ENCODE measurements at places on chromosomes 6 and 20.

- DNase-seq = peak; percentile 88
Observed at GRCh38 chr6:133568970-133569889, 319.7 kb upstream of the TCF21 start.

- DNase-seq = no peak
Observed at GRCh38 chr6:142845143-142845571, 99.8 kb downstream of the HIVEP2 start.

- peak; percentile 74 for DNase-seq
Observed at GRCh38 chr6:19465760-19466159, 371.4 kb upstream of the ID4 start.

DNA sequence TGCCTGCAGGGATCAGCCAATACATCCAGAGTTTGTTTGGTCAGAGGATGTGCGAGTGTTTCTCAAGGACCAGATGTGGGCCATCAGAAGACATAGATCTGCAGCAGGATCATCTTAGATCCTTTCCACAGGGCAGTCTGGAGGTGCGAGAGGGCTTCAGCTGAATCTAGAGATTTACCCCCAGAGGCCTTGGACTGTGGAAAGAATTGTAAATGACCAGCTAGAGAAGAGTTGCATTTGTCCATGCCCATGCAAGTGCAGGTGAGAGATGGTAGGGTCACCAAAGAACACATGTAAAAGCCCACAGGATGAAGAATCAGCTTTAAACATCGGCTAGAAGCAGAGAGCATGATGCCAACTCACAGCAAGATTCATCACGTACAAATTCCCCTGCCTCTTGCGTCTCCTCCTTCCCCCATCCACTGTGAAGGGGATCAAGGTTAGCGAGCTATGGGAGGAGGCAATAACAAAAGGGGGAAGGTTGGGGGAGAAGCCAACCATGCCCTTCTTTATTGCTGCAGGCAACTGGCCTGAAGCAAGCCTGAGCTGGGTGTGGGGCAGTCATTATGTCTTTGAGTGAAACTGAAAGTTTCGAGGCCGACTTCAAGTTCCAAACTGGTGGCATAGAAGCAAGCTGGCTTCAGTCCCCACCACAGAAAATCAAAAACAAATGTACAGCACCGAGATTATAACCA lies 83.5 kb downstream of the SCML4 start:
- no peak for DNase-seq

DNA sequence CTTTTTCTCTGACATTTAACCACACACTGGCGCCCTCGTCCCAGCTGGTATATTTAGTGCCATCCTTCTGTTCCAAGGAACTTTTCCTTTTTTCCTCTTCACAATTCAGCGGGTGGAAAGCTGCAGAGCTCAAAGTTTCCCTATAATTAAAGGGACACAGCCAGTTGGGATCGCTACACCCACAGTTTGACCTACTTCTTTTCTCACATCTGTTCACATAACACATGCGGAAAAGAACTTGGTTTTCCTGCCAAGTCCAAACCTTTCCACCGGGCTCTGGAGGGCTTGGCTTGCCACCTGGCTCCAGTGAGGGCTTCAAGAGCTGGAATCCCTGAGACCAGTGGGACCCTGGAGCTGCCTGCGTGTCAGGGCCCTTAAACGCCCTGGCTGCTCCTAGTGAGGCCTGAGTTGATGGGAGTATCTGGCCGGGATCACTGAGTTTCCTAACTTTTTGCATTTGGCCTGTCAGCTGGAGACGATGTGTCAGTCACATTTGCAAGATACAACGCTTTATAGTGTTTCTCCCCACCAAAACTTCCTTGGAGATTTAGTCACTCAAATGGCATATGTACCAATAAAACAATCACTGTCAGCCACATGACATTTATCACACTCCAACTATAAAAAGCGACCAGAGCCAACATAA lies 176.0 kb downstream of the SASH1 start:
- DNase-seq = peak; percentile 77

DNA sequence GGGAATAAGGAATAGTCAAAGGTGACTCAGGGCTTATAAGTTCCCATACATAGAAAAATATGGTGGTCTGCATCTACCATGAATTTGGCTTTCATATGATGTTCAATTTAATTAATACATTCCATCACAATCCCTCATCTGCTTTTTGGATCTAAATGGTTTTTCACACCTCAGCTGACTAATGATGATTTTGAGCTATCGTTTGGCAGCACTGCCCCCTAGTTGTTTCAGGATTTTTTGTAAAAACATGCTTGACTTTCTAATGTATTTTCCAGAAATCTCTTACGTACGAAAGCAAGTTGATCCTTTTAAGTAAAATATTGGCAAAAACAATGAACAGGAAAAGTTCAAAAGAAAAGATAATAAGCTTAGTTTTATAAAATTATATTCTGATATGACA lies 408.6 kb upstream of the ADGRB3 start:
- no peak for DNase-seq

- DNase-seq = no peak
Observed at GRCh38 chr6:25175681-25176080, 103.5 kb upstream of the CARMIL1 start.

DNA sequence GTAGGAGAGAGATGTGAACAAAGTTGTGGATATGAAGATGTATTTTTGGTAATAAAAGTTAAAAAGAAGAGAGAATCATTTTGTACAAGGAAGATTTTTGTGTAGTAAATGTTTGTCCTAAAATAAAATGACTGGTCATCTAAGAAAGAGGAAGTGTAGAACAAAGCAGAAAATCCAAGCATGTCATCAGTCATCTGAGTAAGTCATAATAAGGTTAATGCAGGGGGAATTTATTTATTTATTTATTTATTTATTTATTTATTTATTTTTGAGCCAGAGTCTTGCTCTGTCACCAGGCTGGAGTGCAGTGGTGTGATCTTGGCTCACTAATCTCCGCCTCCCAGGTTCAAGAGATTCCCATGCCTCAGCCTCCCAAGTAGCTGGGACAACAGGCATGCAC lies 15.7 kb upstream of the CGA start:
- DNase-seq = no peak

DNA sequence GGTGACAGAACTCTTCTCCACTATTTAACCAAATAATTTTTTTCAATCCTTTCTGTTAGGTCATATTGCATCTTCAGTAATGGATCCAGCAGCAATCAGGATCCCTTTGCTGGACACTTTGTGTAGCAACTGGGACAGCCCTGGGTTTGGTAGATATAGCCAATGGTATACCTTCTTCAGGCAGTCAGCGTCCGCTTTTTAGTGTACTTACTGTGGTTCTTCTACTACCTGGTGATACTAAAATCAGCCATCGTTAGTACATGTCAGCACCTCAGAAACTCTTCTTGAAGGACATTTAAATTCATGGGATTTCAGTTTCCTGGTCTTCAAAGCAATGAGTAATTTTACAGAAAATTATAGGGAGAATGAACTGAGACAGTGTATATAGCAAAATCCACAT lies 93.5 kb downstream of the ADGRG6 start:
- DNase-seq = no peak

DNA sequence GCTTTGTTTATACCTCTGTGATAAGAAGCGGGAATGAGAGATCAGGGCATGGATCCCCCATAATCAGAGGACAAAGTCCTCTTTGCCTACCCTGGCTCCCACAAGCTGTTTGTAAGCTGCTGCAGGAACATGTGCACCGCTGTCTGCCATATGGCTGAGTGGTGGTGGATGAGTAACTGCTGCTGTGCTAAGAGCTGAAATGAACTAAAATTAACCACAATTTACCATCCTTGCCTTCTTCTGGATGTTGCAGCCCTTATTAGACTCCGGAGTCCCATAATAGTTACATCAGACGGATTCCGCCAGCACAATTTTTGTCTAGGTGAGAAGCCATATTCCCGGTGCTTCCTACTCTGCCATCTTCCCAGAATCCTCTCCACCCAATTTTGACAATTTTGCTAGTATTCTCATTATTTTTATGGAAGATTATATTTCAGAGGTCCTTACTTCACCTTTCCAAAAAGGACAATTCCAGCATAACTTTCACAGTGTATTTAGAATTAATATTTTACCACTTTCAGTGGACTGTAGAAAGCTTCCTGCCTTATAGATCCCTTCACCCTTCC lies 6.0 kb upstream of the CMTR1 start:
- DNase-seq = no peak

DNA sequence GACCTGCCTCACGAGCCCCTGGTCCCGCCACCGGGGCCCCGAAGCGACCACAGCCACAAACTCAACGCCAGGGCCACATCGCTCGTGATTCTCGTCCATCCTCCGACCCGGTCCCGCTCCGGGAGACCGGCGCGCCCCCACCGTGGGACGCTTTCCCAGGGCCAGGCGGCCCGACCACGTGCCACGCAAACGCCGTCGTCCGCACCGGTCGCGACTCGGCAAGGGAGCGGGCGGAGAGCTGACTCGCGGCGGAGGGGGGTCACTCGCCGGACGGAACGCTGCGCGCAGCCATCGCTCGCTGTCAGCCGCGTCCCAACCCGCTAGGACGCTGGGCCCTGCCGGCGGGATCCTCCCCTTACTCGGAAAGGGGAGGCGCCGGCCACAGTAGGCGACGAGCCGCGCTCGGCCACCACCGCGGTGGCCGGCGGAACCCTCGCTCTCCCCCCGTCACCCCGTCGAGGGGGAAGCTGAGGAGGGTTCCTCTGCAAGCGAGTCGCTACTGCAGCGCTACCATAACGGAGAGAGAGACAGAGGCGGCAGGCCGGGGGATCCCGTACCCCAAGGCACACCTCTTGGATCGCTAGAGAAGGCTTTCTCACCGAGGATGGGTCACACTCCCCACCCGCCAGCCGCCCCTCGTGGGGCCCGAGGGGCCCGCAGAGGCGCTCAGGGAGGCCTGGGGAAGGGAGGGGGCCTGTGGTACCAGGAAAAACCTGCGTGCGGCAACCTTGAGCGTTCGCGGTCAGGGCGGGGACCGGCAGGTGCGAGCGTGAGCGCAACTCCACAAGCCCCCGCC lies 511.8 kb upstream of the ZNF337 start:
- DNase-seq = no peak

GRCh38 chr6:165804331-165805066 lies 141.5 kb upstream of the PDE10A start:
- DNase-seq = no peak

DNA sequence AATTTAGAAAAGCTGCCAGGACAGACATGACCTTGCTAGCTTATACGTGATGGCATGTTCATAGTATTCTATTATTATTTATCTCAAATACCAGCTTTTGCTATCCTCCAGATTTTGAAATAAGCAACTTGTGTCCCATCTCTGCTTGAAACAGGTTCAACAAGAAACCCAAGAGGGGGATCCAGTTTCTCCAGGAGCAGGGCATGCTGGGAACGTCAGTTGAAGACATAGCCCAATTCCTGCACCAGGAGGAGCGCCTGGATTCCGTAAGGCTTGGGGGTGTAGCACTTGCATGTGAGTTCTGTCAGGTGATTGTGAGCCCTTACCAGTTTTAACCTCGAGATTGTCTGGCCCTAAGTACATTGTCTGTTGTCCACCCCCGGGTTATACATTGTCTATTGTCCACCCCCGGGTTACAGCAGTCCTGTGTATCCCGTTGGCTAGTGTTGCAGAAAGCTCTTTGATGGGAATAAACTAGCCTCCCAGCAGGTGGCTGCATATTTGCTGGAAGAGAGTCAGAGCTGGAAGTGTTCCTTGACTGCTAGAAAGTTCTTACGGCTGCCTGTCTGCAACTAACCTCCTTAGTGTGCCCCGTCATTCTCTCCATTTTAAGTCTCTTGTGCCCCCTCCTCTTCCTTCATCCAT lies 61.4 kb upstream of the CSE1L start:
- DNase-seq = no peak

DNA sequence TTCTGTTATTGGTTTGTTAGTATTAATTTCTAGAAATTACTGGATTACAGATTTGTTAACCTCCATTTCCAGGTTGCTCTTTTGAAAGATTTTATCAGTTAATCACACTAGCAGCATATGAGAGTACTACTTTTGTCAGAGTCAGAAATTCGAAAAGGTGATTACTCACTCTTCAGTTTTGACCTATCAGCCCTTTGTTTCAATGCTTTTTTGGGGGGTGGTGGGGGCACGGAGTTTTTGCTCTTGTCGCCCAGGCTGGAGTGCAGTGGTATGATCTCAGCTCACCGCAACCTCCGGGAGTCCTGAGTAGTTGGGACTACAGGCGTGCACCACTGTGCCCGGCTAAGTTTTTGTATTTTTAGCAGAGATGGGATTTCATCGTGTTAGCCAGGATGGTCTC lies 149.2 kb downstream of the JARID2 start:
- no peak for DNase-seq

- no peak for DNase-seq
Observed at GRCh38 chr6:106509420-106510089, 119.7 kb downstream of the RTN4IP1 start.

DNA sequence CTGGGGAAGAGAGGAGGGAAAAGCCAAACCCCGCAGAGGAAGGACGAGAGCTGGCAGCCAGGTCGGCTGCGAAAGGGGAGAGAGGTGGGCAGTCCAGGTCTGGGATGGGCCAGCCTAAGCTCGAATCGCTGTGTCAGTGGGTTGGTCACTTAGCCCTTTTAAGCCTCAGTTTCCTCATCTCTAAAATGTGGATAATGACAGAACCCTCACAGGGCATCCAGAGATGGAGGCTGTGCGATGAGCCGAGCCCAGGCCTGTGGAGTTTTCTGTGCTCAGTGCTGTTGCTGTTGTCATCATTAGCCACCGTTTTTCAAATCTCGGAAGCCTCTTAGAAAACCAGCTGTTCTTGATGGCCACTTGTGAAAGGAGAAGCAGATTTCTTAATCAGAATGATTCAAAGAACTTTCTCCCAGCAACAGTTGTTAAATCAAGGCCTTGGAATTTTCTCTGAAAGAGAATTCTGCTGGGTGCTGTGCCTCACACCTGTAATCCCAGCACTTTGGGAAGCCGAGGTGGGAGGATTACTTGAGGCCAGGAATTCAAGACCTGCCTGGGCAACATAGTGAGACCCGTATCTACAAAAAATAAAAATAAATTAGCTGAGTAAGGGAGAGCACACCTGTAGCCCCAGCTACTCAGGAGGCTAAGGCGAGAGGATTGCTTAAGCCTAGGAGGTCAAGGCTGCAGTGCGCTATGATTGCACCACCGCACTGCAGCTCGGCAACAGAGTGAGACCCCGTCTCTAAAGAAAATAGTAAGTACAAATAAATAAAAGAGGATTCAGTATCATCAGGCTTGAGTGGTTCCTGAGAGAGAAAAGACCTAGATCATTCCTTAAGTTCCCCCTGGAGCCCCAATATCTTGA lies 46.3 kb upstream of the ENTPD6 start:
- no peak for DNase-seq

DNA sequence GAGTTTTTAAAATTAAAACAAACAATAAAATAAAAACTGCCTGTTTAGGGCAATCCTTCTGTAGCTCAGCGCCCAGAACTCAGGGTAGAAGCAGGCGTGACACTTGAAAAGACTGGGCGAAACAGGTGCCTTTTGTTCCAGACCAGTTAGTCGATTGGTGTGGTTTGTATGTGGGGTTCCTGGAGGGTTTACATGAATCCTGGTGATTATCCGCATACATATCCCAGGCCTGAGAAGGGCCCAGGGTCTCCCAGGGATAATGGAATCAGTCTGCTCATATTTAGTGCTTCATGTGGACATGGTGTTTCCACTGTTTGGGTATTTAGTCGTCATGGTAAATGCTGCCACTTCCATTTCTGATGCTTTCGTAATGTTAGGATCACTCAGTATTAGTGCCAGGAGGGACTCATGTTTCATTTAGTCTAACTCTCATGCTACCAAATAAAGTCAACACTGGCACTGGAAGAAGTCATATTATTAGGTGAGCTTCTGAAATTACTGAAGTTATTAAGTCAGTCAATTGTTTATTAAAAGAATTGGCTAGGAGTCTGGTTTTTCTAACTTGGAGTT lies 116.5 kb downstream of the SAMD5 start:
- no peak for DNase-seq
